Stimulated activated CD4-positive, alpha-beta T cell treated with anti-CD3 and anti-CD28 coated beads, Interleukin-2, amount 100 ng/mL, for 48 hours (primary cell): ENCODE measurements at places on chromosomes 4 and X.

DNA sequence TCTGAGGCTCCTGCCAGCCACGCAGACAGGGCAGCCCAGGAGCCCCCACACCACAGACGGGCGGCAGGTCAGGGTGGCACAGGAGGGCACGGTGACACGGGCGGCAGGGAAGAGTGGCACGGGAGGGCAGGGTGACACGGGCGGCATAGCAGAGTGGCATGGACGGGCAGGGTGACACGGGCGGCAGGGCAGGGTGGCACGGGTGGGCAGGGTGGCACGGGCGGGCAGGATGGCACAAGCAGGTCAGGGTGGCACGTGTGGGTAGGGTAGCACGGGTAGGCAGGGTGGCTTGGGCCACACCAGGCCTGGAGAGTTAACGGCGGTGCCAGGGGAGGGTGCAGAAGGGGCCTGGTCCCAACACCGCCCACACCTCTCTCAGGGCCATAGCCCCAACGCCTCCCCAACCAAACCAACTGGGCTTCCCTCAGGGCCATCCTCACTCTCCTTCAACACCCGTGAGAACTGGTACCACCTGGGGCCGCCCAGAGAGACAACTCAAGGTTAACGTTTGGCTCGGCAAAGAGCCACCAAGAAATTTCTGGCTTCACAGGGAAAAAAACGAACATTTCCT lies 3.4 kb downstream of the CTBP1 start:
- no peak for DNase-seq

DNA sequence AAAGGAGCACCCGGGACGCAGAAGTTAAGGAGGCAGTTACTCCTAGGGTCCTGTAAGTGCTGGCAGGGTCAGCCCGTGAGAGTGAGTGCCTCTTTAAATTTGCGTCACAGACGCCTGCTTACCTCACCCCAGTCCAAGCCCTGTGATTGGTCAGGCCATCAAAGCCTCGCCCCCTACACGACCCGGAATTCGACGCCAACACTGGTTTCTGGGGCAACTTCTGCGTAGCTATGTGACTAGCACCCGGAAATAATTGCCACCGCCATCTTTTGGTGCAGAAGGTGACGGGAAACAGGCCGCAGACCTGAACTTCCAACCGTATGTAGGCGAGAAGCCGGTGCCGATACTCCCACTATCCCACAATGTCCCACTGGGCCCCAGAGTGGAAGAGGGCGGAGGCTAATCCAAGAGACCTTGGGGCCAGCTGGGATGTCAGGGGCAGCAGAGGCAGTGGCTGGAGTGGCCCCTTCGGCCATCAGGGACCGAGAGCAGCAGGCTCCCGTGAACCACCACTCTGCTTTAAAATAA lies at the start of gene DDX53:
DDX53 (plus strand) TSS at position 265 of the 528 bp plus-strand sequence; CDS start at position 363, 98 bp downstream.
- no peak for DNase-seq

GRCh38 chrX:77917294-77917933 lies 6.9 kb downstream of the ATP7A start:
- no peak for DNase-seq

DNA sequence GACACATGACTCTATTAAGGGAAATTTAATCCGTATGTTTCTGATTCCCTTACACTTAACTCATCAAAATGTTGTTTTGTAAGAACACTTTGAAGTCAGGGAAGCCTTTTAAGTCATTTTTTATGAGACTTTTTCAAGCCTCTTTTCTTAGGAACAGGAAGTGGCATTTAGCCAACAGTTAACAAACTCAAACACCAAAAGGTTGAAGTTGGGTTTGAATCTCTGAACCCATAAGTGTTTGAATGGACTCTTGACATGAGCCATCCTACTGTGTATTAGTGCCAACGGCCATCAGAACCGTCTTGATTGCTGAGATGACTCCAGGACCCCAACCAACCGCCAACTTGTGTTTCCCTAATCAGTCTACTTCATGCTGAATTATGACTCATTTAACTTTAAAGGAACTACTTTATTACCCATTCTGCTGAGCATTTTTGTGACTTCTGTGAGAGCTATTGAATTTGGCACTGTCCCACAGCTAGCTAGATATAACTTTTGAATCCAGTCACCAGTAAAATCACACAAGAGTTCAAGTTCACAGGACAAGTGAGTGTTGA lies 209.1 kb upstream of the FAT1 start:
- DNase-seq = no peak

GRCh38 chrX:67893931-67894330 lies 350.1 kb downstream of the AR start:
- DNase-seq = no peak

DNA sequence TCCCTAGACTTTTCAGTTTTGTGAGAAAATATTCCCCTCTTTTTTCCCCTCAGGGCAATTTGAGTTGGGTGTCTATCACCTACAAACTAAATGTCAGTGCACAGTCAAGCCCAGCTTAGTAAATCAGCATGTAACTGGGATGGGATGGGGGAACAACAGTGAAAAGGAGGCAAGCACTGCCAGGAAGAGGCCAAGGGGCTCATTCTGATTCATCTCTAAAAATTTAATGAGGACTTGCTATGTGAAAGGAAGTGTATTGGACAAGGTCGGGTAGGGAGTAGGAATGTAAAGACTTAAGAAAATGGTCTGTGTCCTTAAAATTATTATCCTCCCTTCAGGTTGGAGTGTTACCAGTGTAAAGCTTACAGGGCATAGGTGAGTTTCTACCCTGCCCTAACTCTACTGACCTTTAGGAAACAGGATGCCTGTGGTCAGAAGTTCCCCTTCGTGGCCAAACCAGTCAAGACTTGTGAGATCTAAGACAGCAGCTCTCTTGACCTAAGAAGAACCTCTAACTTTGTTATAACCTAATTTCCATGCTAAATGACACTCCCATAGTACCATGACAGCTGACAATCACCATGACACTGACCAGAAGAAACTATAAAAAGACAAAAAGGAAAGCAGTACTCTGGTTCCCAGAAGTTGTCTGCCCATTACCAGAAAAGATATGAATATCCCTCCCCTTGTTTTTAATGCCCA lies 194.4 kb upstream of the LDB2 start:
- DNase-seq = no peak

- DNase-seq = no peak
Measured at GRCh38 chr4:86108834-86109233, 251.0 kb downstream of the MAPK10 start.

GRCh38 chr4:140343303-140343702 lies 30.1 kb upstream of the SCOC start:
- no peak for DNase-seq

- DNase-seq = no peak
Measured at GRCh38 chr4:29295280-29295679, 1424.9 kb upstream of the PCDH7 start.

GRCh38 chrX:105876658-105877057 lies 54.3 kb downstream of the NRK start:
- DNase-seq = no peak

DNA sequence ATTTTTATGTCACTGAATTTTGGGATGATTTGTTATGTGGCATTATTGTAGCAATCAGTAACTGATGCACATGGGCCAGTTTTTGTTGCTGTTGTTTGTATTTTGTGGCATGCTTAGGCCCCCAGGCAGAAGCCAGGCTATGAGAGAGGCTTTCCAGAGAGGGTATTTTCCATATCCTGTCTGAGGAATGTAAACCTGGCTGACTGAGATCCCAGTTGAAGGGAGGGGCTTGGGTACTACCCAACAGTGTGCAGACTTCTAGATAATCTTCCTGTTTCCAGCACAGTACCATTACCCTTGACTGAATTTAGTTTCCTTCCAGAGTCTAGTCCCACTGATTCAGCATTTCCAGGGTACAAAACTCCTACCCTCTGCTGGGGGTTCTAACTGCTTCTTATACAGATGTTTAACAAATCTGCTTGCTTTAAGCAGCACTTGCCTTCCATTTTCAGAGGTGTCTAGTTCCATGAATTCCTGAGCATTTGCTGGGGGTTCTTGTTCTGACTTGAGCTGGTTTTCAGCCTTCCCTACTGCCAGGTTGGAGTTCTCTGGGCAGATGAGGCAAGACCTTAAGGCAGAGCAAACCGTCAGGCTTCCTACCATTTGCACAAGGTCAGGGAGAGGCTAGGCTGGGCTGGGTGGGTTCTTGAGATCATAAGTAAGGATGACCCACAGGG lies 104.7 kb upstream of the EGFL6 start:
- DNase-seq = no peak

GRCh38 chrX:94676285-94676684 lies 1002.3 kb downstream of the FAM133A start:
- DNase-seq = no peak

GRCh38 chr4:102153391-102153790 lies 191.9 kb downstream of the SLC39A8 start:
- no peak for DNase-seq

- DNase-seq = no peak
Measured at GRCh38 chr4:7313347-7313811, 121.0 kb downstream of the SORCS2 start.

DNA sequence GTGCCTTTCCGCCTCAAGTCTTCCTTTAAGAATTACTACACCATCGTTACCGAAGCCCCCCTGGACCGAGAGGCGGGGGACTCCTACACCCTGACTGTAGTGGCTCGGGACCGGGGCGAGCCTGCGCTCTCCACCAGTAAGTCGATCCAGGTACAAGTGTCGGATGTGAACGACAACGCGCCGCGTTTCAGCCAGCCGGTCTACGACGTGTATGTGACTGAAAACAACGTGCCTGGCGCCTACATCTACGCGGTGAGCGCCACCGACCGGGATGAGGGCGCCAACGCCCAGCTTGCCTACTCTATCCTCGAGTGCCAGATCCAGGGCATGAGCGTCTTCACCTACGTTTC lies 2.2 kb downstream of the PCDH10 start:
- DNase-seq = no peak

DNA sequence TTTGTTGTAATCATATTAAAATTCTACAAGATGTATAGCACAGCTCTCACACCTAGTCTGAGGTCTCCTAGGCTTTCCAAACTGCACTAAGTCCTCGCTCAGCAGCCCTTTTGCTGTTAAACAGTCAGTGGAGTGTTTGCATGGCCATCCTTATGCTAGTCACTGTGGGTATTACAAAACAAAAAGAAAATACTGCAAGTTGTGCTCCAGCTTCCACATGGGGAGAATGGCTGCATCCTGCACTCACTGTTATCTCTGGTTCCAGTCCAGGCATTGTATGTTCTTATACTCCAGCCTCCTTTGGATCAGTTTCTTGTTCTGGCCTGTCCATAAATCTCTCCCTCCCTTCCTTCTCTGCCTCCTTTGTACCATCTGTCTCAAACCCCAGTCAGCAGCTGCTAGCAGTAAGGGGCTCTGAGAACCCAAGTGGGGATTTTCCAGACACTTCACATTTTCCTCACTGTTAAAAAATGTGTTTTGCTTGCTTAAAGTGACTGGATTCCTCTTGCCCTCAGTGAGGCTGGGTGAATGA lies 38.5 kb upstream of the BMP15 start:
- no peak for DNase-seq

GRCh38 chr4:123462007-123462406 lies 65.4 kb downstream of the SPRY1 start:
- DNase-seq = no peak

GRCh38 chr4:40887764-40888131 lies 138.0 kb downstream of the NSUN7 start:
- no peak for DNase-seq

DNA sequence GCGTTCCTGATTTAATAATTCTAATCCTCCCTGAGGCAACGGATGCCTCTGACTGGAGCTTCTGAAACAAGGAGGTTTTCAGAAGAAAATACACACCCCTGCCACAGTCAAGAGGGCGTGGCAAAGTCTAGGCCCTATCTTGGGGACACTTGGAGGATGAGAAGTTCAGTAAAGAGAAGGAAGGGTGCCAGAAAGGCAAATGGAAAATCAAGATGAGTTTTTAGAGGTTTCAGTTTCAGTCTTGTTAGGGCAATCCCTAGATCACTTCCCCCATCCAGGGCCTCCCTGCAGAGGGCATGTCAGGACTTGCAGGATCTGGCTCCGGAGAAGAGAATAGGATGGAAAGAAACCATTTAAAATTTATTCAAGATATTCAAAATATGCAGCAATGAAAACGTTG lies 28.5 kb upstream of the FGF2 start:
- no peak for DNase-seq

DNA sequence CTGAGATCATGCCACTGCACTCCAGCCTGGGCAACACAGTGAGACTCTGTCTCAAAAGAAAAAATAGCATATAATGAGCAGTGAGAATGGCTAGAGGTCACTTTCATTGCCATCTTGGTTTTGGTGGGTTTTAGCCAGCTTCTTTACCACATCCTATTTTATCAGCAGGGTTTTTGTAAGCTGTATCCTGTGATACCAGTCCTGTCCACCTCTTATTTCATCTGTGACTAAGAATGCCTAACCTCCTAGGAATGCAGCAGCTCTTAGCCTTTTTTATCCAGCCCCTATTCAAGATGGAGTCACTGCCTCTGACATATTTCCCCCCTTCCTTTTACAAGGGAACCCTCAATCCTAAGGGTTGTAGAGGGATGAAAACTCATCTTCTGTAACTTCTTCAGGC lies 26.1 kb upstream of the IGFBP7 start:
- no peak for DNase-seq

DNA sequence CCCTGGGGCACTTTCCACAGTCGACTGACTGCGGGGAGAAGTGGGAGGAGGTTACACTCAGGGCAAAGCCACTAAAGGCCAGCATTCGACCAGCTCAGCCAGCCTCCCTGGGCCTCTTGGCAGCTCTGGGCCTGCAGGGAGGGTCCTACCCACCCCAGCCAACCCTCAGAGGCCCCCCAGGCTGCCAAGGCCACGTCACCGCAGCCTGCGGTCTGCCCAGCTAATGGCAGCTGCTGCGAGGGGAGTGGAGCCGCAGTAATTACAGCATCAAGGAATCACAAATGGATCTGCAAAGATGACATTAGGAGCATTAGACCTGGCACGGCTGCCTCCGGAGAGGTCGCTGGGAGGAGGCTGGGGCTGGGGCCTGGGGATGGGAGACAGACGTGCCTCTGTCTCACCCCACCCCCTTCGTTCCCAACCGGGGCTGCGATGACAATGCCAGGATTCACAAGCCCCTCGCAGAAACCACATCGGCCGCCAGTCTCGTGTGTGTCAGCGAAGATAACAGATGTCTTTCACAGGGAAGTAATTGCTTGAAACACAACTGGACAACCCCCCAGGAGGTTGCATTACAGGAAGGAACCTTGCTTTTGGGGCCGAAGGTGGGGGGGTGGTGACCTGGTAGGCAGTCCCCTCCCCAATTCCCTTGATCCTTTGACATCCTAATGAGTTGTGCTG lies 367.6 kb downstream of the BCOR start:
- DNase-seq = no peak

GRCh38 chr4:19531906-19532848 lies 719.5 kb upstream of the SLIT2 start:
- no peak for DNase-seq

DNA sequence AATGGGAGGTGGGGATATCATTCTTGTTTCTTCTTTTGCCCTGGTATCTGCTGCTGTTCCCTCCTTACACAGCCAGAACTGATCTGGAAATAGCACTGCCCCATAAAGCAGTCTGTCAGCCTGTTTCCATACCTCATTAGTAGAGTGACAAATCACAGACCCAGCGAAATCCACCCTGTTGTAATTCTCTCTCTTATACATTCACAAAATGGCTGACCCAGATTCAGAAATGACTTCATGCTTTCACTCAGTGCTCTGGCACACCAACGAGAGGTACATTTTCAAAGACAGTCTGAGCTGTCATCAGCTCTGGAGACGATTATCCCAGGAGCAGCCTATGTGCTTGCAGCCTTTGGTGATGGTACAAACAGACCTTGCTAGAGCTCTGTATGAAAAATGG lies 164.6 kb downstream of the AFF2 start:
- DNase-seq = no peak
